ENCODE measurements at places on chromosomes 12 and 14. TPM values are rescaled to one million over a fixed set of nuclear protein-coding genes. Genes with fewer than 3 reads are reported as not detected.

The MARCHF9 gene
- 10.7 TPM for total RNA-seq

The ENDOU gene
- 0.14 TPM for total RNA-seq

The FAM90A1 gene
- total RNA-seq: 0.24 TPM

The KERA gene
- total RNA-seq: 0.05 TPM

The EXOC3L4 gene
- 16.0 TPM for total RNA-seq

The VRTN gene
- 0.05 TPM for total RNA-seq

The RAB15 gene
- total RNA-seq: 6.8 TPM

The PROX2 gene
- total RNA-seq: 0.14 TPM

The LRTM2 gene
- 0.05 TPM for total RNA-seq

The FGF6 gene
- total RNA-seq: not detected

The SPIC gene
- total RNA-seq: 7.0 TPM

The SERPINA12 gene
- total RNA-seq: 0.05 TPM

The TAS2R8 gene
- total RNA-seq: not detected

The KRT74 gene
- 0.09 TPM for total RNA-seq

The NEMP1 gene
- total RNA-seq: 19.5 TPM

The ATN1 gene
- total RNA-seq: 1.6 TPM

The RDH5 gene
- total RNA-seq: 1.8 TPM

DNA sequence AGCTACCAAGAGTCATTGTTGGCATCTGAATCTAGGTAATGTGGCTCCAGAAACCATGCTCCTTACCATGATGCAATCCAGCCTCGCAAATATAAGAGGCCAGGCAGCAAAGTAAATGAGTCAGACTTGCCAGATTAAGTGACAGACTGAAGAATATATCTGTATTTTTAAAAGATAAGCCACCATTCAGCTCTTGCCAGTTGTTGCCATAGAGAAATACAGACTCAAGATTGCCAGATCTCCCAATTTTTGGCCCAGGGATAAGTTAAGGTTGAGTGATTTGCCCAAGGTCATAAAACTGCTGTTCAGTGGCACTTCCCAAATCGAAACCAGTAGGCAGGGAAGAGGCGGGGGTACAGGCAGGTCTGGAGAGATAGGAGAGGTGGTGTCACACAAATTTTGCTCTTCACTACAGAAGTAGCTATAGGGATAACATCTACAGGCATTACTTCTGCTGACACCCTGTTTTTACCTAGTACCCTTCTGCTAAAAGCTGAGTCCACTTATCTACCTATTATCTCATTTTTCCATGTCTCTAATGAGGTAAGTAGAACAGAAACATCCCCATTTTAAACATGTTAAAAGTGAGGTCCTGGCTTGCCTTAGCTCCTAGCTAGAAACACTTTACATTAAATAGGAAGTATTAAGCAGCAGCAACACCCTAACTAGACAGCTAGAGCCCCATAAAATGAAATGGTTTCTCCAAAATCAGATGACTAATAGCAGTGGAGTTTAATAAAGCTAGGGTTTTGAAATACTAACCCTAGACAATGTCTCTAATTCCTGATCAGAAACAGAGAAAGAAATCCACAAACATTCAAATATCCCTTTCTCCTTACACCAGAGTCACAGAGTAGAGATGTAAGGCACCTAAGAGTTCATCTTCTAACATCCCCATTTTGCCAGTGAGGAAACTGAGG, 19.5 kb downstream of the DCAF5 start:
- DNase-seq: no peak

DNA sequence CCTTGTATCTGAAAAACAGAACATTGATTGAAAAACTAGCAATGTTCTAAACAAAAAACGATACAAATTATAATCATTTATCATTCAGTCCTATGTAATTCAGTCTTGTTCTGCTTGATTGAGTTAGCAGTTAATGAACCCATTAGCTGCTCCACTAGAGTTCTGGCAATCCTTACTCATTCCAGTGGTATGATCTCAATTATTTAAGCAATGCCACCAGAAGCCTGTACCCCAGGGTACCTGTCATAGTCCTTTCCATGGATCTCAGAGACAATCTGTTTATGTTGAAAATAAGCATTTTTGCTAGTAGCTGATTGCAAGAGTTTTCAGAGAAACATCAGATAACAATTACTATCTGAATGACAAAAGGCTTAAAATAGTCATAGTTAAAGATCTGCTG, 115.9 kb downstream of the UNC79 start:
- no peak for DNase-seq

GRCh38 chr14:61501714-61502458, 180.5 kb downstream of the PRKCH start:
- no peak for DNase-seq

DNA sequence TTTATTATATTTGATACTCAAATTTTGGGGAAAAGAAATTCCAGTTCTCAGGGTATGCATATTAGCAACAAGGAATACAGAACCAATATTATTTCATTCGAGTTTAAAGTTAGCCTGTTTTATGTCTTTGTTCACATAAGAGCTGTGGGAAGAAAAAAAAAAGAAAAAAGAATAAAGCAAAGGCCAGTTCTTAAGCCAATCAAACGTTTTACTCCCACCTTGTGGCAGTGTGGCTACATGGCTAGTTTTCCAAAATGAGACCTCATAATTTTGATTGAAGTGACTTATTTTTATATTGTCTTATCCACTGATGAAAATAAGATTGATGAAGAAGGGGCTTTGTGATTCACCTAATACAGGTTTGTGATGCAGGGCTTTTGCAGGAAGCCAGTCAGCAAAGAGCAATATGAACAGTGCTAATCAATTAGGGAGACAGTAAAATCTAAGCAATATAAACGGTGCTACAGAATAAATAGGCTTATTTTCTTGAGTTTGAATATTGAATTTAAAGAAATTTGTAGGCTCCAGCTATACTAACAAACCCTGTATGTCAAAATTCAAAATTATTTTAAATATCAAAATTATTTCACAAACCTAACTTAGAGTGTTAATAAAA, 624.1 kb upstream of the FOXG1 start:
- no peak for DNase-seq

DNA sequence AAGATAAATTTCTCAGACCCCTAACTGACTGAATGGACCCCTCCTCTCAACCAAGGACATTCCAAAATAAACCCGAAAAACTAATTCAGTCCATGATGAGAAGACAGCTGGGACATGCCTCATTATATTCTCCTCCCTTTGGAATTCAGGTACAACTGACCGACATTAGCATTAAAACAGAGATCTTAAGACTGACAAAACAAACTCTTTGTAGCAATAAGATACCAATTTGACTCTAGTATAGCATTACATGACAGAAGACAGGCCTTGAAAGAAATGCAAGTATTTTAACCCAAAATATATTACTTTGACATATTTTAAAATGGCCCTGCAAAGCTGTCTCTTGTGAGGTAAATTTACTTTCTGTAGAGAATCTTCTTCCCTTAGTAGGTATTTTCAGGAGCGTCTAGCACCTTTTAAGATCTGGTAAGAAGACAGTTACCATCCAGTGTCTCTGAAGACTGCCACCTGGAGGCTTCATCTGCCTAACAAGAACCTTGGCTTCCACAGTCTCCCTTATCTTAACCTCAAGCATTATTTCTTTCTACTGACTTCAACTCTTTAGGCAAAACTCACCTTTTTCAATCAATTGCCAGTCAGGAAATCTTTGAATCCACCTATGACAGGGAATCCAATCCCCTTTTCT, 957.5 kb downstream of the SLC6A15 start:
- no peak for DNase-seq

DNA sequence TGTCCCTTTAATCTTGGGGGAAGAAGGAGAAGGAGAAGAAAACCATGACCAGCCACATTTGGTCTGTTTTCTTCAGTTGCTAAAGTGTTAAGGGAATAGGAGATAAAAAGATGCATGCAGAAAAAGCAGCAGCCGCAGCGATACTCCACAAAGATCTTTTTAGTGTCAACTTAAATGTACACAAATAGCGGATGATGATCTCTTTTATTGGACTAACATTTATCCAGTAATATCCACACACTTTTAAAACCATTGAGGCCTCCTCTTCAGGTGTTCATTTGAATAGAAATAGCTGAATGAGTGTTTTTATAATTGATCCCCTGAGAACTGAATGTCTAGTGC, 83.5 kb downstream of the PAPOLA start:
- no peak for DNase-seq

- no peak for DNase-seq
These were observed 245.8 kb downstream of the C12orf75 start for GRCh38 chr12:105576261-105576660.

DNA sequence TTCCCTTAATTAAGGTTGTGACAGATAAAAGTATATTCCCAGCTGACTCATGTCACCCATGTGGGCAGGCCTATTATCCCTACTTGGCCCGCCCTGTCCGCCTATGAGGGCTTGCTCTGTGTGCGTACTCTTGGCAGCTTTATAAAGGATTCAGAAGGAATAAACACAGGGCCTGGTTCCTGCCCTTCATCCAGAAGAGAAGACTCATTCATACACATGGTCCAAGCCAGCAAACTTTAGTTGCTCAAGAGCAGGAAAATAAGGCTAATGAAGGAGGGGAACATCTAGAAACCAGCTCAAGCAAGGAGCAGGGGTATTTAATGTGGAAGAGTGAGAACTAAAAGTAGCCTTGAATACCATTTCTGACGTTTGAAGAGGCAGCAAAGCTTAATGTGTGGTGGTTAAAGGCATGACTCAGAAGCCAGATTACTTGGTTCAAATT, 141.9 kb downstream of the CRADD start:
- DNase-seq: no peak

- no peak for DNase-seq
These were observed 161.5 kb downstream of the SEC23A start for GRCh38 chr14:38941488-38941887.

- no peak for DNase-seq
These were observed 32.9 kb downstream of the FBXW8 start for GRCh38 chr12:116943419-116944372.

GRCh38 chr14:30156571-30156970, 228.9 kb upstream of the PRKD1 start:
- no peak for DNase-seq

GRCh38 chr12:46266869-46267574, 1.8 kb downstream of the SLC38A1 start:
- DNase-seq: peak; percentile 68

DNA sequence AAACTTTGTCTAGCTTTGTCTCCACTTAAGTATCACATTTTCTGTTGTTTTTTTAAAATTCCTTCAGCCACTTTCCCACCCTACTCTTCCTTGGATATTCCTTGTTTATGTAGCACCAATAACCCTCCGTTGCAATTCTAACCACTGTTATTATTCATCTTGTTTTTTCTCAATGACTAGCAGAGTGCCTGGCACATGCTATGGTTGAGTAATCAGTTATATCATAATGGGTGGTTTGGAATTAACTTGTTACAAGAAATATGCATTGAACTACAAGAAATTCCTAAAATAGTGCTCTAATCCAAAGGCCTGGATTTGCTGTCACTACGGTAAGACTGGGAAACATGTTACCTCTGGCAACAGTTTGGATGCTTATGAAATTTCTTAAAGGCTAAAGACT, 756.6 kb downstream of the NOVA1 start:
- DNase-seq: no peak

DNA sequence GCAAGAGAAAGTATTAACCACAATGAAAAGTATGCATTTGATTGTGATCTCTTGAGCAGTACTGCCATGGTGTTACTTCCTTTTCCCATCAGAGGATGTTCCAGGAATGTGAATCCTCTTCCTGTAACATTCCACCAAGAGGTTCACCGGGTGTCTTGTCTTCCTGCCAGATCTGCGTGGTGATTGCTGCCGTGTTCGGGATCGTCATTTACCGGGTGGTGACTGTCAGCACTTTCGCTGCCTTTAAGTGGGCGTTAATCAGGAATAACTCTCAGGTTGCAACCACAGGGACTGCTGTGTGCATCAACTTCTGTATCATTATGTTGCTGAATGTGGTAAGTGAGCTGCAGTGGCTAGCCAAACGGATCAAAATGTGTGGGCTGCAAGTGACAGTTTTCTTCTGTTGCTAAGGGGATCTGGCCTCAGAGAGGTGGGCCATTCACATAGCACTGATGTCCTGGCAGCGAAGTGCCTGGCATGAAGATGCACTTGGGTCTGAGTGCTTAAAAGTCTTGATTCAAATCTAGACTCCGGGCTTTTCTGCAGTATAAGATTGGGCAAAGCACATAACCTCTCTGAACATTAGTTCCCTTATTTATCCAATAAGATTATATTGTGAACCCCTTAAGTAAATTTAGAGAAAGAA, 123.4 kb downstream of the SLC5A8 start:
- DNase-seq: no peak

DNA sequence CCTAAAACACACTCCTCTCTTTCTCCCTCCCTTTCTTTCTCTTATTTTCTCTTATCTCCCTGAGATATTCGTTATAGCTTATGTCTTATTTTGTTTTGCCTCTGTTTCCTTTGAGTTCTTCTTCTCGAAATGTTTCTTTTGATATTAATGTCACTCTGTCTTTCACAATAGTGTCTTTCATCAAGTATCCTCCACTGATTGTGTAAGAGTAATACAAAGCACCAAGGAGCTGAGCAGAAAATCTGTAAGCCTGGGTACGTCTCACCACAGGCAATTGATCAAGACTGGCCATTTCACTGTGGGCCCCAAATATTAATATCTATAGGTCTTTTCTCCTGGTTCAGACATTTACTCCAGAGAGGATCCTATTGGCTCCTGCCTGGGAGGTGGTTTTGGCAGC, 4.8 kb upstream of the LYZ start:
- DNase-seq: no peak

DNA sequence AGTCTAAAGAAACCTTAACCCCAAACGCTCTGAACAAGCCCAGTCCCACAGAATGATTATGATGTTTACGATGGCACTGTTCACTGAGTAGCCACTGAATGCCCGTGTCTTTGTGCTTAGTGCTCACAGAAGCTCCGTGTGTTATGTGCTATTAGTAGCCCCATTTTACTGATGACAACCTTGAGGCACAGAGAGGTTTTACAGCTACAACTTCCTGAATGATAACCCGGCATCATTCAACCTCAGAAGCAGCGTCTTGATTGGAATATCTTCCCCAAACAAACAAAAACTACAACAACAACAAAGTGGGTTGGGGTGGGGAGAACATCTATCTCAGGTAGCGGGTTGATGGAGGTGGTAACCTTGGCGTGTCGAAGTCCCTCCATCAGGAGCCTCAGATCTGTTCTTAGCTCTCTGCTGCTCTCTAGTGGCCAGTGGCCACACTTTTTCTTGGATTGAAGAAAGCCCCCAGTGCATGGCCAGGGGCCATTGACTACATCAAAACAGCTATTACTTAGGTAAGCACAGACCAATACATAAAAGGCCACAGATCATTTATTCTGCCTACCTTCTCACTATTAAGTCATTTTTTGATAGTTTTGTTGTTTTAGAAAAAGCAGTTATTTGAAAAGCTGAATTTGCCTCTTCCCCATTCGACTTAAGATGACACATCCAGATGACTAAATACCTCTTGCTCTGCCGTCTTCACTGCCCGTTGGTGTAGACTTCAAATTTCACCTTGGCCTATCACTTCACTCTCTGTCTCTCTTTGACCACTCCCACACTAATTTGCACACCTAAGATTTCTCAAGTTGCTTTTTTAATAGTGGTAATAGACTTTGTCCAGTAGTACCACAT, 376.9 kb downstream of the GALC start:
- DNase-seq: peak; percentile 35

- DNase-seq: no peak
These were observed 113.1 kb downstream of the CACNA1C start for GRCh38 chr12:2165927-2166326.

- DNase-seq: no peak
These were observed 287.3 kb downstream of the MED13L start for GRCh38 chr12:115990241-115990640.
